GM12878 (cell line): ENCODE measurements at places on chromosomes 16 and 17.

DNA sequence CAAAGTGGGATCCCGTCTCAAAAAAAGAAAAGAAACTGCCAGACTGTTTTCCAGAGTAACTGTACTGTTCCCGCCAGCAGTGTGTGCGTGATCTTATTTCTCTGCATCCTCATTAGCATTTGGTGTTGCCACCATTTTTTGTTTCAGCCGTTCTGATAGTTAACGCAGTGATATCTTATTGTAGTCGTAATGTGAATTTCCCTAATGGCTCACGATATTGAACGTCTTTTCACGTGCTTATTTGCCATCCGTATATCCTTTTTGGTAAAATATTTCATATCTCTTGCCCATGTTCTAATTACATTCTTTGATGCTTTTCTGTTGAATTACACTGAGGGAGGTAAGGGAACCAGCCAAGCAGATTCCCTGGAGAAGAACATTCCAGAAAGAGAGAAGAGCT, 92.4 kb downstream of the SEC14L1 start:
- DNase-seq = no peak

DNA sequence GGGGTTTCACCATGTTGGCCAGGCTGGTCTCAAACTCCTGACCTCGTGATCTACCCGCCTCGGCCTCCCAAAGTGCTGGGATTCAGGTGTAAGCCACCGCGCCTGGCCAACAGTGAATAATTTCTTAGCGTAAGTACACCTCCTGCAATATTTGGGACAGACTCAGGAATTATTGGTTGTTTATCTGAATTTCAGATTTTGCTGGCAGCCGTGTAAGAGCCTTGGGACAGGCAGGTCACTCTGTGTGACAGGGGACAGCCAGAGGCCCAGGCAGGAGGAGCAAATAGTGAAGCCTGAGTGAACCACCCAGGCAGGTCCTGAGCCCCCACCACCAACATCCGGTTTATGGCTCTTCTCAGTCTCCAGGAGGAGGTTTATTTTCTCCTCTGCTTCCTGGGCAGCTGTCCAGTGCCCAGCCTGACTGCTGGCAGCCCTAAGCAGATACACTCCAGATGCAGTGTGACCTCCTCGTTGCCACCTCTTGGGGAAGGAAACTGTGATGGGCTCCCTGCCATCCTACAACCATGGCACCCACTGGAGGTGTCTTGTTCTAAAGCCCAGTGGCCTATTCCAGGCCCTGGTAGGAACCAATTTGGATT, 26.2 kb upstream of the ADORA2B start:
- no peak for DNase-seq

GRCh38 chr16:60432472-60432871, 1603.8 kb downstream of the CDH8 start:
- DNase-seq = no peak

DNA sequence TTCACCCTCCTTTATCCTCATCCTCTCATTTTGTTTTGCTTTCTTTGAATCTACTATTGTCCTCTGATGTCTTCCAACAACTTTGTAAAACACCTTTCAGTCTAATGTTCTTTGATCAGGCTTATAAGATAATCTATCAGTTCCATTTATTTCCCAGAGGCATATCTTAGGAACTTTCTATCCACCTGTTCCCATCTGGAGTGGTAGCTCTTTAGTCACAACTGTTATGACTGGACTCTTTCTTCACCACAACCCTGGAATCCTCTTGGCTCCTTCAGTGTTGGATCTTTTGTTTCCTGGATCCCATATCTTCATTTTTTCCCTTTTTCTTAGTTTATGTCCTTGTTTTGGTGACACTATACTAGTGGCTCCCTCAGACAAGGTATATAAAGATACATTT, 23.5 kb downstream of the RPS6KB1 start:
- no peak for DNase-seq

- DNase-seq = no peak
Observed at GRCh38 chr17:65109990-65110680, 27.0 kb upstream of the RGS9 start.

GRCh38 chr16:84763629-84764028, 56.2 kb upstream of the CRISPLD2 start:
- DNase-seq = no peak

GRCh38 chr16:86554599-86554916, 477 bp downstream of the MTHFSD start:
- no peak for DNase-seq

GRCh38 chr17:55398689-55399088, 22.9 kb downstream of the MMD start:
- DNase-seq = no peak

- no peak for DNase-seq
Observed at GRCh38 chr17:45430738-45431530, 1.7 kb downstream of the ARHGAP27 start.

GRCh38 chr16:11326737-11327276, 18.5 kb upstream of the RMI2 start:
- DNase-seq = no peak

DNA sequence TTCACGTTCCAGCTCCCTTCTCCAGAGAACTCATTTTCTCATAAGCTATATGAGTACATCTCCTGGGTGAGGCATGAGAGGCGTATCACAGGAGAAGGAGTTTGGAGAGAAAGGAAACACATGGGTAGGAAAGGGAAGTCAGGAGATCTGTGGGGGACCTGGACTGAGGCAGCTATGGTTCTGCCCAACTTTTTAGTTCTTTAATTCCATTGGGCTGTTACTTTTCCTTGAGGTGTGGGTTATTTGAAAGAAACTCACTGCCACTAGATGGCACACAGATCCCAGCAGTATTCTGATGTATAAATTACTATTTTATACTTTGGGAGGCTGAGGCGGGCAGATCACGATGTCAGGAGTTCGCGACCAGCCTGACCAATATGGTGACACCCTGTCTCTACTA, 63.6 kb downstream of the NUP93 start:
- no peak for DNase-seq

DNA sequence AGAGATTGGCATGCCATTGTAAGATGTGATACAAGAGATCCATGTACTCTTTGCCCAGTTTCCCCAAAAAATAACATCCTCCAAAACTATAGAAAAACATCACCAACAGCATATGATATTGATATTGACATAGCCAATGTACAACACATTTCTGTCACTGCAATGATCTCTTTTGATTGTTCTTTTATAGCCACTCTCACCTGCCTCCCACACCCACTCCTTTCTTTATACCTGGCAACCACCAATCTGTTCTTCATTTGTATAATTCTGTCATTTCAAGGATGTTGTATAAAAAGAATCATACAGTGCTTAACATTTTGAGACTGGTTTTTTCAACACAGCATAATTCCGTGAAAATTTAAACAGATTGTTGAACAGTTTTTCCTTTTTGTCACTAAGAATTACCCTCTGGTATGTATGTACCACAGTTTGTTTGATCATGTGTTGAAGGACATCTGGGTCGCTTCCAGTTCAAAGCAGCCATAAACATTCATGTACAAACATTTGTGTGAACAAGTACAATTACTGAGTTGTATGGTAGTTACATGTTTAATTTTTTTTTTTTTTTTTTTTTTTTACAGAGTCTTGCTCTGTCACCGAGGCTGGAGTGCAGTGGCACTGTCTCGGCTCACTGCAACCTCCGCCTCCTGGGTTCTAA, 9.9 kb downstream of the KRTAP9-1 start:
- DNase-seq = no peak

DNA sequence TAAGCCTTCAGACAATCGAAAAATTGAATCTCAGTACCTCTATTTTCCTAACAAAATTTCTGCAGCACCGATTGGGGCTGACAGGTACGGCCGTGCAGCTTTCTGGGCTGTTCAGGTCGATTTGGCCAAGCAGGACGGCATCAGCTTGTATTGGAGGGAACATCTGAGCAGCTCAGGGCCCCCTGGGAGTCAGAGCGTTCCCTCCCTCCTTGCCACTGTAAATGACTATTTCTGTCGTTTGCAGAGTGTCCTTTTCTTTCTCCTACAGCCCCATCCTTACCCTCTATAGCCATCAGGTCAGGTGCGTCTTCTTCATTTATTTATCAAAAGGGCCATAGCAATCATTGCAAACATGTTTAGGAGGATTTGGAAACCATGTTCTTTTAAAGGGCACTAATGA, 731.1 kb downstream of the WWOX start:
- no peak for DNase-seq

DNA sequence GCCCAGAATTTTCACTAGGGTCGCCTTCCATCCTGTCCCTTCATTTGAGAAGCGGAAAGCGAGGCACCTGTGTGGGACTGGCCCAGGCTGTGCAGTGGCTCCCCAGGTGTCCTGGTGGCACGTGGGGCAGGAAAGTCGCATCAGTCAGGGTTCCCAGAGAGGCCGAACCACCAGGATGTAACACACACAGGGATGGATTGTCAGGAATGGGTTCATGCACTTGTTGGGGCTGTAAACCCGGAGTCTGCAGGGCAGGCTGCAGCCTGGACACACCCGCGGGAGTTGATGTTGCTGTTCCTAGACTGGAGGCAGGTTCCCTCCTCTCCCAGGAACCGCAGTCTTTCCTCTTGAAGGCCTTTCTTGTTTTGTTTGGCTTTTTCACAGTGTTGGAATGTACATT, 30.7 kb upstream of the RPTOR start:
- no peak for DNase-seq

DNA sequence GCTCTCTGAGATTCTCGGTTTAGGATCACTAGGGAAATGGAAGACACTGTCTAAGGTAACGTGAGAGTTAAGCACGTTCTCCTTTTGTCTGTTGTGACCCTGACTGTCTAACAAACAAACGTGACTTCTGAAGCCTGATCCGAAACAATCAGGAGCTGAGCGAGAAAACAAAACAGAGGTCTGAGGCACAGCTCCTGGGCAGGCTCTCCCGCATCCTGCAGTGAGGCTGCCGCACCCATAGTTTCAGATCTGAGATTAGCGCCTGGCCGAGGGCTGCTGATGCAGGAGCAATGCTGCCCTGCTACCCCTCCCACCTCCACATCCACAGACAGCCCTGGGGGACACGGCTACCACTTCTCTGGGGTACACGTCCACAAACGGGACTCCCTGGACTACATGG, 46.7 kb downstream of the RNF157 start:
- DNase-seq = no peak

DNA sequence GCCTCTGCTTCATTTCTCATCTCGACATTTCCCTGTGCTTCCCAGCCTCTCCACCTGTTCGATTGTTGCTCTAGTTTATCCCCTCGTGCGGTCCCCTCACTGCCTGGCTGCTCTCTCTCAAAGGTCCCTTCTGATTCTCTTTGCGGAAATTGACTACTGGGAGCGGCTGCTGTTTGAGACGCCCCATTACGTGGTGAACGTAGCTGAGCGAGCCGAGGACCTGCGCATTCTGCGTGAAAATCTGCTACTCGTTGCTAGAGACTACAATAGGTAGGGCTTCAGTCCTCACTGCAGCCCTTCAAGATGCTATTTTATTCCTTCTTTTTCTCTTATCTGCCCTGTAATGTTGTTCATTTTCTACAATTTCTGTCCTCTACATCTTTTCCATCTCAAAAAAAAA, 39.4 kb downstream of the DNAH2 start:
- no peak for DNase-seq

- no peak for DNase-seq
Observed at GRCh38 chr17:65742403-65743307, 181.2 kb upstream of the AXIN2 start.

DNA sequence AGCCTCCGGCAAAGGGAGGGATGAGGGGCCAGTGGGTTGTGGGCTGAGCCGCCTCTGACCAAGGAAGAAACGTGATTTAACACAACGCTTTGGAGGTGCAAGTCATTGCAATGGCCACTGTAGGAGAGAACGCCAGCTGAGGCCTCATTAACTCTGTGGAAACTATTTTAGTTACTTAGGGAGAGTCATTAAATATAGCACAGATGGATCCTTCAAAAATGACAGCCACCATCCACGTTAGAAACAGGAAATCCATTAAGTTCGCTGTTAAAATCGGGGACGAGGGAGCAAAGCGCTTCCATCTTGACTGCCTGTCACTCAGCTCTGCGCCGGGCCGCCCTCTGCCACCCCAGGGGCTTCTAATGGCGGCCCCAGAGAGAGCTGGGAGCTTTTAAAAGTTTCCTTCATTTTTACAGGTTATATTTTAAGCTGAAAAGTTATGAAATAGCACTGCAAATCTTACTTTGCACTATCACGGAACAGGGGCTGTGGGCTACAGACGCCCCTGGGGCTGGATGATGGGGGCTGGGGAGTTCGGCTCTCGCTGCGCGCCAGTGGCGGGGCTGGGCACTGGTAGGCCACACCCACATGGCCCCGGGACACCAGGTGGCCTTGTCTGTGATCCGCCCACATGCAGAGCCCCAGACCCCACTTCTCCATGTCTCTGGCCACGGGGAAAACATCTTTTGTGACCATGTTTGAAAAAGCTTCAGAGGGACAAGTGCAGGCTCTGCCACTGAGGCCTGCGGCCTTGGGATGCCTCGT, 54.6 kb downstream of the LMF1 start:
- DNase-seq = no peak

GRCh38 chr17:8122924-8123694, 797 bp downstream of the HES7 start:
- DNase-seq = no peak

- DNase-seq = no peak
Observed at GRCh38 chr17:32488177-32488542, 1.4 kb downstream of the CDK5R1 start.

DNA sequence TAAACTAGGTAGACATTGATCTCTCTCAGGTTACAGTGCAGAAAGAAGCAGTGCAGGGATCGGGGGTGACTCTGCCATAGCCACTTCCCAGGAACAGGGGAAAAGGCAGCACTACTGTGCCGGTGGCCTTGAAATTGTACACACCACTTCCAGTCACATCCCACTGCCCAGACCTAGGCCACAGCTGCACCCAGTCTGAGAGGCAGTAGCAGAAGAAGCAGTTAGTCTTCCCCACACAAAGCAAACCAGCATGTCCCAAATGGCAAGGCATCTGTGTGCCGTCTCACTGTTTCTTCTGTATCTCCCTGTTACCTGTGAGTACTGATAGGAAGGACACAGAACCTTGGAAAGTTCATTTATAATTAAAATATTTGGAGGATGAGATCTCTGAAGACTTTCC, 47.0 kb downstream of the TMC6 start:
- DNase-seq = no peak

GRCh38 chr16:3807425-3808123, 72.9 kb downstream of the CREBBP start:
- DNase-seq = no peak

GRCh38 chr16:64370112-64370511, 751.8 kb downstream of the CDH11 start:
- DNase-seq = no peak

DNA sequence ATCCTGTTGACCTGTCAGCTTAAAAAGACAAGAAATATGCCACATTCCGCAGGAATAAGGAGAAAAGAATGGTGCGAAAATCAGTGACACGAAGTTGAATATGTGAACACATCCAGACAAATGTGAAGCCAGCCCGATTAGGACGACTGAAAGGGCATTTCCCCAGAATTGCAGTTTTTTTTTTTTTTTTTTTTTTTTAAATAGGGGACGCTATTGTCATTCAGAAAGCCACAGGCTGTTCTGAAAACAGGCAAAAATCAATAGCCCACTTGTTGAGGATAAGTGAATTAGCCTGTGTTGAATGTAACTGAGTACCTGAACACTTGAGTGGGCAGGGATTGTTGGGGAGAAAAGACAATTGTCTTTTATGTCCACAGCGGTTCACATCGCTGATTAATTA, 507.1 kb downstream of the WWOX start:
- DNase-seq = no peak
